Gastrocnemius medialis (tissue), 4 donors: ENCODE measurements at places on chromosomes 1 and 21. TPM values are rescaled to one million over a fixed set of nuclear protein-coding genes. Genes with fewer than 3 reads are reported as not detected.
A peak's percentile ranks its signal among the peaks of the same experiment; 100 is the strongest.

C1QB gene
- 30.6 TPM for total RNA-seq

DNA sequence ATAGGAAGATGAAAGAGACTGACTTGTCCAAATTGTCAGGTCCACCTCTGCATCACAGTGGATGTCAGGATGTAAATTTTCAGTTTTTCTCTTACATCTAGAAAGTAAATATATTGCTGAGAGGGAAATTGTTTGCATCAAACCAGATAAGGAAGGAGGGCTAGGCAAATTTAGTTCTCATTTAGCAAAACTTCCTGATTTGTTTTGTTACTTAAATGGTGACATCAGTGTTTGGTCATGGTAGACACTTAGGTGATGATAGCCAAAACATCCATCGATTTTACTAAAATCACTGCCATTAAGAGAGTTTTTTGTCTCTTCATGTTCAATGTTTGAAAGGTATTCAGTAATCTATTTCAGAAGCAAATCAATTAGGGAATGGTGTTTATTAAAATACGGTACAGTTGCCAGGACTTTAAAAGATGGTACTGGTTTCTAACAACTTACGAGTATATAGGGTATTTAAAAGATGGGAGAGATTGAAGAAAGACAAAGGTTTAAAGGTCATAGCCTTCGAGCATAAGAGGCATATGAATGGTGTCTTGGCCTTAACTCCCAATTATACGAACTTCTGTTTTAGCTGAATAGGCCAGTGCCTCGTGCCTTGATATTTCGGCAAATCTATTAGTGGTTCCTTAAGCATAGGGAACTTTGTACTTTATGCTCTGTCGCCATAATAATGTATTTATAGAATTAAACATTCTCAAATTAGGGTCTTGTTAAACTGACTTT is 3.0 kb downstream of the IER5 start:
- no peak for DNase-seq
- no peaks in the 10 kb centered on the region for H3K36me3 ChIP-seq
- peak overlapping the region; percentile 89 for H3K27ac ChIP-seq

- no peaks in the 10 kb centered on the region for H3K27me3 ChIP-seq
- no peak overlapping the region for H3K4me3 ChIP-seq
- H3K4me1 ChIP-seq: no peaks in the 10 kb centered on the region
- no peak for DNase-seq
- no peaks in the 10 kb centered on the region for H3K36me3 ChIP-seq
These were observed 91.7 kb downstream of the CHRM3 start for GRCh38 chr1:239478069-239478468.

GRCh38 chr1:231072041-231072440 is 32.0 kb upstream of the FAM89A start:
- no peaks in the 10 kb centered on the region for H3K27me3 ChIP-seq
- H3K36me3 ChIP-seq: no peaks in the 10 kb centered on the region
- H3K27ac ChIP-seq: no peak overlapping the region
- no peak overlapping the region for H3K4me3 ChIP-seq
- DNase-seq: no peak

CFAP74 gene
- total RNA-seq: not detected

TATDN3 gene
- total RNA-seq: 27.3 TPM

PGLYRP4 gene
- not detected for total RNA-seq

DNA sequence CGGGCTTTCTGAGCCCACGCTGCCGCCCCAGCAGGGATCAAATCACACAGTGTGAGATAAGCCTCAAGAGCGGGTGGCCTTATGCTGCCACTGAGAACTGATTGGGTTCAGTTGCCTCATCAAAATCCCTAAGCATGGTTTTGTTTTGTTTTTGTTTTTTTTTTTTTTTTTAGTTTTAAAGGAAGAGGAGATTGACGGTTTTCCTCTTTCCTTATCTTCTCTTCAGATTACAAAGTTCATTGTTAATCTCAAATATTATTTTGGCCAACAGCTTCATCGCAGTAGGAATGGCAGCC is 651 bp downstream of the COA6 start:
- no peak for DNase-seq
- H3K4me3 ChIP-seq: peak overlapping the region; percentile 82
- H3K27ac ChIP-seq: peak overlapping the region; percentile 91
- peaks cover 37% of the 10 kb centered on the region for H3K36me3 ChIP-seq

- H3K36me3 ChIP-seq: no peaks in the 10 kb centered on the region
- no peaks in the 10 kb centered on the region for H3K27me3 ChIP-seq
- no peak for DNase-seq
- no peak overlapping the region for H3K4me3 ChIP-seq
- H3K4me1 ChIP-seq: no peaks in the 10 kb centered on the region
These were observed 182.6 kb downstream of the MRPL39 start for GRCh38 chr21:25424634-25425033.

COL8A2 gene
- total RNA-seq: 0.94 TPM

- H3K4me3 ChIP-seq: no peak overlapping the region
- H3K36me3 ChIP-seq: no peaks in the 10 kb centered on the region
- no peak for DNase-seq
- H3K27ac ChIP-seq: no peak overlapping the region
- H3K4me1 ChIP-seq: no peaks in the 10 kb centered on the region
These were observed 70.5 kb upstream of the RUNX1 start for GRCh38 chr21:35119501-35120047.

- H3K4me3 ChIP-seq: no peak overlapping the region
- no peak overlapping the region for H3K27ac ChIP-seq
- H3K27me3 ChIP-seq: no peaks in the 10 kb centered on the region
- H3K36me3 ChIP-seq: no peaks in the 10 kb centered on the region
These were observed 49.6 kb downstream of the KCNK2 start for GRCh38 chr1:215132156-215132555.

FCRL1 gene
- total RNA-seq: not detected

GRCh38 chr1:161206411-161207140 is 4.4 kb downstream of the NDUFS2 start:
- H3K27ac ChIP-seq: peak overlapping the region; percentile 97
- H3K4me1 ChIP-seq: peaks cover 54% of the 10 kb centered on the region
- no peaks in the 10 kb centered on the region for H3K27me3 ChIP-seq
- no peak overlapping the region for H3K4me3 ChIP-seq
- no peak for DNase-seq

DNA sequence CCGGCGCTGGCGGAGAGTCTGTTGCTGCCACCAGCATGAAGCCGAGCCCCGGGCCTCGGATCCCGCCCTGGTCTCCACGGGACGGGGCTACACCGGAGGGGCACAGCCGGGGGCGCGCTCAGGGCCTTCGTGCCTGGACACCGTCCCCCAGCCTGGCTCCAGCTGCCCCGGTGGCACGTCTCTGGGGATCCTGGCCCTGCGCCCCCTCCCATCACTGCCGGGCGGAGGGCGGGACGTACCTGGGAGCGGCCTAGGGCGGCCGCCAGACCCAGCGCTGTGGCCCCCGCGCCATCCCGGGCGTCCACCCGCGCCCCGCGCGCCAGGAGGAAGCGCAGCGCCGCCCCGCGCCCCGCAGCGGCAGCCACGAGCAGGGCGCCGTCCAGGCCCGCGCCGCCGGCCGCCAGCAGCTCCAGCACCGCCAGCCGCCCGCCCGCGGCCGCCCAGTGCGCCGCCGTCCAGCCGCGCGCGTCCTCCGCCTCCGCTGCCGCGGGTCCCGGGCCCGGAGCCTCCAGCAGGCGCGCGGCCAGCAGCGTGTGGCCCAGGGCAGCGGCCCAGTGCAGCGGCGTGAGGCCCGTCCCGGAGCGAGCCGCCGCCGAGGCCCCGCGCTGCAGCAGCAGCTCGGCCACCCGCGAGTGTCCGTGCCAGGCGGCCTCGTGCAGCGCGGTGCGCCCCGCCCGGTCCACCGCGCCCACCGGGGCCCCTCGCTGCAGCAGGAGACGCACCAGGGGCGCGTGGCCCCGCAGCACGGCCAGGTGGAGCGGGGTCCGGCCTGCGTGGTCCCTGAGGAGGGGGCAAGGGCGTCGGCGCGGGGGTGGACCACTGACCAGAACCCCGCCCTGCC is 1.0 kb downstream of the ANKRD65 start:
- peak overlapping the region; percentile 43 for H3K4me3 ChIP-seq
- no peak for DNase-seq
- peaks cover 3% of the 10 kb centered on the region for H3K4me1 ChIP-seq
- H3K27me3 ChIP-seq: no peaks in the 10 kb centered on the region
